ENCODE measurements at places on chromosomes 3 and 15. TPM values are rescaled to one million over a fixed set of nuclear protein-coding genes. Genes with fewer than 3 reads are reported as not detected.

The DNAH12 gene
- total RNA-seq: under 0.01 TPM

DNA sequence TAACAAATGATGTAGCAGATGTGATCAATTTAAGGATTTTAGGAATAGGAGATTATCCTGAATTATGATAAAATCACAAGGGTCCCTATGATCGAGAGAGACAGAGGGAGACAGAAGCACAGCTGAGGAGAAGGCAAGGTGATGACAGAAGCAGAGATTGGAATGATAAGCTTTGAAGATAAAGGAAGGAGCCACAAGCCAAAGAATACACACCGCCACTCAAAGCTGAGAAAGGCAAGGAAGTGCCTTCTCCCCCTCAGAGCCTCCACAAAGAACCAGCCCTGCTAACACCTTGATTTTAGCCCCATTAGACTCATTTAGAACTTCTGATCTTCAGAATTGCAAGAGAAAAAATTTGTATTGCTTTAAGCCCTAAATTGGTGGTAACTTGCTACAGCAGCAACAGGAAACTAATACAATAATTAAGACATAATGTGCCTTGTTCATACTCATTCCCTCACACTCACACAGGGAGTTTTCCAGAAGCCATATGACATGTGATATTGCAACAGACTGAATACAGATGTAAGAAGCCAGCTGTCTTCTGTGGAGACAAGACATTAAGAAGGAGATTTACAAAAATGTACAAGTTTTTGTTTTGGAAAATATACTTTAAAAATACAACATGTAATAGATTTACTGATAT lies 38.2 kb downstream of the TRANK1 start:
- DNase-seq: no peak

DNA sequence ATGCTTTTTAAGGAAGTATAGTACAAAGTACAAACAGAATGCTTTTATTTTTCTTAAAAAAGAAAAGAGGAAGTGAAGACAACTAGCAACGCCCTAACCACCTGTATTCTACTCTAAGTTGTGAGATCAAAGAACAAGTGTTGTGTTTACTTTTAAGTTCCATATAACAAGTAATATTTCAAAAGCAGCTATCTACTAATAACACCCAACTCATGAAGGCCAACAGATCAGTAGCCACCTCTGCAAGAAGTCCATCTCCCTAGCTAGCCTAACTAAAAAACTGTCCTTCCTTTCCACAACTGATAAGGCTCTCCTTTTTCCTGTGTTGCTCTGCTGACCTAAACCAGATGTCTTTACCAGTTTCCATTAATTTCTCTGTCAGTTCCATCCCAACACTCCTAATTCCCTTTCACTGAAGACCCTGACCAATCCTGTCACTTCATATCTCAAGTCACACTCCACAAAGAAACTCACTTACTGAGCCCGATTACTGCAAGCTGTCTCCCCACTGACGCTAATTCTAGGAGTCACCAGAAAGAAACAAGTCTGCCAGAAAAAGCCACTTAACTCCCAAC lies 26.9 kb downstream of the PHC3 start:
- DNase-seq: no peak

- no peak for DNase-seq
Observed at GRCh38 chr3:34582055-34582454, 783.6 kb downstream of the PDCD6IP start.

DNA sequence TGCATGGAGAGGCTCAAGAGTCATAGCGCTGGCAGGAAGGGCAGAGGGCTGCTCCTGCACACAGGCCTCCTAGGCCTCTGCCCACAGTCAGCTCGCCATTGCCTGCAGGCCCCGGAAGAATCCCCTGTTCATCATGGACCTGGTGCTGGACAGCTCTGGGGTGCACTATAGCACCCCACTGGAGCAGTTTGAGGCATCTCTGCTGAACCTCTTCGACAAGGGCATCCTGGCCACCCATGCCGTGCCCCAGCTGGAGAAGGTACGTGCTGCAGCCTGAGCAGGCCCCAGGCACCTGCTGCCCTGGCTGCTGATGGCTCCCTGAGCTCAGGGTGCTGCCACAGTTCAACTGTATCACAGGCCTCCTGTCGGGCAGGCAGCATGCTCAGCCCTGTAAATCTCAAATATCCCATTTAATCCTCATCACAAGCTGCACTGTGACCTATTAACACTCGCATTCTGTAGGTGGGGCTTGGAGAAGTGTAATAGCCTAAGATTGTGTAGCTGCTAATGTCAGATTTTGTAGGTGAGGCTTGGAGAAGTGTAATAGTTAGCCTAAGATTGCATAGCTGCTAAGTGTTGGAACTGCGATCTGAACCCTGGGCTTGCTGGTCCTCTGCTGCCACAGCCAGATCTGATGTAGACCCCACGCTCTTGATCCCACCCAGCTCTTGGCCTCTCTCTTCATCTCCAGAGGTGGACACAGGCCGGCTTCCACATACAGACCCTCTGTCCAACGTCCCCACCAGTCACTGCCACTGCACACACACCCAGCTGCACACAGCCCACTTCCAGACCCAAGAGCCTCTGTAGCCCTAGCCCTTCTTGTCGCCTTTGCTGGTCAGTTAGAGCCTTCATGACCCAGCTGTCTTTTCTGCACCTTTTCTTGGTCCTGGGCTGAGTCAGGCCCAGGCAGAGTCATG lies 31.9 kb downstream of the DNAH1 start:
- no peak for DNase-seq

GRCh38 chr3:170585937-170586310 lies at the start of gene SLC7A14:
Gene SLC7A14, minus strand, starts transcription at chr3:170586075. Its CDS starts 59,139 bp downstream, at chr3:170526936.
- DNase-seq: no peak

DNA sequence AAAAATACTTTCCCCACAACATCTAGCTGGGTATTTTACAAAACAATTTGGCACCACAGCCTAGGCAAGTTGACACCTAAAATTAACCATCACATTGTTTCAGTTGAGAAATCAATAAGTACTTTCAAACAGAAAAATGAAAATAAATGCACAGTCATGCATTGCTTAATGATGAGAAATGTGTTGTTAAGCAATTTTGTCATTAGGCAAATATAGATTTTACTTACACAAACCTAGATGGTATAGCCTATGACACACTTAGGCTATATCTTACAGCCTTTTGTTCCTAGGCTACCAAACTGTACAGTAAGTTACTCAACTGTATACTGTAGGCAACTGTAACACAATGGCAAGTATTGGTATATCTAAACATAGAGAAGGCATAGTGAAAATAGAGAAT lies 608.6 kb upstream of the BCHE start:
- DNase-seq: no peak

All from fibroblast of lung (primary cell).